NCI-H1105 (cell line): ENCODE measurements at places on chromosomes 7 and 10.

DNA sequence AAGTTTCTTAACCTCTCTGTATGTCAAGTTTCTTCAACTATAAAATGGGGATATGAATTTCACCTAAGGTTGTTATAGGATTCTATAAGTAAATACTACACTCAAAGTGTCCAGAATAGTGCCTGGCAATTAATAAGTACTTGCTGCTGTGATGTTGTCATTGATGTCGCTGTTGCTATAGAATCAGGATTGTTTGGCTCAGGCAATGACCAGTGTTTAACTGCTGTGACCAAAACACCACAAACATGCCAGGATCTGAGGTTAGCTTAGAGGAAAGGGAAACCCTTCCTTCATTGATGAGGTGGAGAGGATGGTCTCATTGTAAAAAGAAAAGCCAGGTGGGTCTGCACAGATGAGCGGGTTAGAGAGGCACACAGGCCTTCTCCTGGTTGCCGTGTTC, 223.1 kb upstream of the INHBA start:
- DNase-seq, result no peak

DNA sequence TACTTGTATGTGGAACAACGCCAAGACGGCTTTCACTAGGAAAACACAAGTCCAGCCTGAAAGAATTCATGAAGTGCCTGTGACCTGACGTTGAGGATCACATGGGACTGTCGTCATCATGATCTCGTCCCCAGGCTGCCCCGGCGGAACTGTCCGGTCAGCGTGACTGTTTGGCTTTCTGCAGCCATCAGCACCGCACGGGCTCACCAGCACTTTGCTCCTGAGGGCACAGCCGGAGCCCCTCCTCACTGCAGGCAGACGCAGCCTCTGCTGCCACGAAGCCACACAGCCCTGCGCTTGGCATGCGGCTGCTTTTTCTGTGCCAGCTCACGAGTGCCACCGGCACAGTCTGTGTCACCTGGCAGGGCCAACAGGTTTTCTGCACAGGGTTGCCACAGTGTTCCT, 9.4 kb upstream of the GET4 start:
- DNase-seq, result no peak

- no peak for DNase-seq
These were observed 51.5 kb downstream of the CRPPA start for GRCh38 chr7:16369855-16370254.

GRCh38 chr7:100895956-100896731, 456 bp upstream of the ACHE start:
- peak; percentile 52 for DNase-seq

- no peak for DNase-seq
These were observed 3.8 kb upstream of the TRIM56 start for GRCh38 chr7:101081432-101081831.

DNA sequence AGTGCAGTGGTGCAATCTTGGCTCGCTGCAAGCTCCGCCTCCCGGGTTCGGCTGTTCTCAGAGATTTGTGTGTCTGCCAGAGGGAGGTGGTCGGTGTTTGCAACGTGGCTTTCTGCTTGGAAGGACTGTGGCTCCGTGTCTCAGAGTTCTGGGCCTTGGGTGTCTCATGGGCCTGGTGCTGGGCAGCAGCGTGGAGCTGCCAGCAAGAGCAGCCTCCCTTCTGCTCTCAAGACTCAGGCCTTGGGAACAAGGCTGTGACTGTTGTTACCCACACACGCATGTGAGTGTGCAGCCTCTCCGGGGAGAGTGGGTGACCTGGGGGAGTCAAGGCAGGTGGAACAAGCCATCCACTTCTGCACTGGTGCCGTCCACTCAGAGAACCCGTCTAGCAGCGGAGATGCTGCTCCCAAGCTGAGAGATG, 52.0 kb downstream of the VIPR2 start:
- DNase-seq, result no peak

GRCh38 chr7:37366445-37366844, 82.2 kb downstream of the ELMO1 start:
- DNase-seq, result no peak

- no peak for DNase-seq
These were observed 29.2 kb upstream of the CACUL1 start for GRCh38 chr10:118783776-118784545.

- no peak for DNase-seq
These were observed 12.2 kb downstream of the PRKCQ start for GRCh38 chr10:6567884-6568283.

DNA sequence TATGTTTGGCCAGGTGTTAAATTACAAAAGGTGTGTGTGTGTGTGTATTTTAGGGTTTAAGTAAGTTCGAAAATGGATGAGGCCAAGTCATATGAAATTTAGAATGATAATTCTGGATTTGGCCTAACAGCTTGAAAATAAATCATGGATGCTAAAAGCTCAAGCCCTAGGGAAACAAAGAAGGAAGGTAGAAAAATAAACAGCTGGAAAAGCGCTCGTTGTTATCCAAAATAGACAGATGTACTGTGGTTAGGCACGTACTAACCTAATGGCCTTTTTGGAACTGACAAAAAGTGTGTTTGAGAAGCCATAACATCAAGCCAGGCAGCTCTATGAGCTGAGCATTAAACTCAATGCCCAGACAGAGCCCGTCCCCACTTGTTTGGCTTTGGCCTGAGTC, 17.5 kb upstream of the PALS2 start:
- no peak for DNase-seq

- no peak for DNase-seq
These were observed 566 bp downstream of the ZNF789 start for GRCh38 chr7:99473315-99473596.

- DNase-seq, result no peak
These were observed 23.8 kb downstream of the CYTH3 start for GRCh38 chr7:6248581-6248980.

- no peak for DNase-seq
These were observed 117.7 kb upstream of the TNRC18 start for GRCh38 chr7:5541087-5541992.

- no peak for DNase-seq
These were observed 8.9 kb upstream of the DYNC2I1 start for GRCh38 chr7:158847451-158847866.

DNA sequence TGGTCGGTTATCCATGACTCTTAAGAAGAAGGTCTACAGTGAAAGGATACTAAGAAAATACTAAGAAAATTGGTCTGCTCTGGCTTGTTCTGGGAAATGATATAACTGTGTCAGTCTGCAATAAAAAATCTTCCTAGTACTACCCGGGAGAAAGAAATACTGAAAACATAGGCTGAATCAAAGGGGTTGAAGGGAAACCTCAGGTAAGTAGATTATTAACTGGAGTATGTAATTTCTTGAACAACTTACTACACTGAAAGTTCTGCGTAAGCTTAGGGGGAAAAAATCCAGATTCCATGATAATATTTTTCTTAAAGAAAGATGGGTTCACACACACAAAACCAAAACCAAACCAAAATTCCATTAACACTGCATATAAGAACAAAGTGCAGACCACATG, 143.3 kb downstream of the KMT2E start:
- DNase-seq, result no peak

- DNase-seq, result no peak
These were observed 1238.9 kb downstream of the XPNPEP1 start for GRCh38 chr10:108684431-108684830.

- DNase-seq, result no peak
These were observed 81.7 kb downstream of the RNF216 start for GRCh38 chr7:5699467-5700384.

- DNase-seq, result no peak
These were observed 990.3 kb upstream of the ZNF722 start for GRCh38 chr7:63008366-63008765.

DNA sequence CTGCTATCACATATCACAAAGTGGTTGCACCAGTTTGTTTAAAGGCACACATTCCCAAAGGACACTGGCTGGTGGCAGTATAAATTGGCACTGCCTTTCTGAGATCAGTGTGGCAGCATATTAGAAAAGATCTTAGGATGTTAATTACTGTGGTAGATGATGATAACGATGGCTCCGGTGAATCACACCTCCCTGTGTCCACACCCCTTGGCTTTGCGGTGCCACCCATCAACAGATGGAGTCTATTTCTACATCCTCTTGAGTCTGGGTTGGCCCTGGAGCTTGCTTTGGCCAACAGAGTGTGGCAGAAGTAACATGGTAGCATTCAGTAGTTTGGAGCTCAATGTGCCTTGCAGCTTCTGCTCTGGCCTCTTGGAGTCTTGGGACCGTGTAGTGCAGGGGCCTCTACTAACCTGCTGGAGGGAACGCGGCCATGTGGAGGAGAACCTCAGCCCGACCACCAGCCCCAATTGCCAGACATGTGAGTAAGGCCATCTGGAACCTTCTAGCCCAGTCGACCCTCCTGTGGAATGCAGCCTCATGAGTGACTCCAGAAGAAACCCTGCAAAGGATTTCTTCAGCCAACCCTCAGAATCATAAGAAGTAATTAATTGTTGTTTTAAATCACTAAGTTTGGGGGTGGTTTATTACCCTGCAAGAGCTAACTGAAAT, 27.2 kb upstream of the PLEKHA1 start:
- no peak for DNase-seq

- no peak for DNase-seq
These were observed 184.4 kb downstream of the MDFIC start for GRCh38 chr7:115106316-115106715.

- DNase-seq, result no peak
These were observed 22.1 kb downstream of the HSPA12A start for GRCh38 chr10:116720241-116720643.

DNA sequence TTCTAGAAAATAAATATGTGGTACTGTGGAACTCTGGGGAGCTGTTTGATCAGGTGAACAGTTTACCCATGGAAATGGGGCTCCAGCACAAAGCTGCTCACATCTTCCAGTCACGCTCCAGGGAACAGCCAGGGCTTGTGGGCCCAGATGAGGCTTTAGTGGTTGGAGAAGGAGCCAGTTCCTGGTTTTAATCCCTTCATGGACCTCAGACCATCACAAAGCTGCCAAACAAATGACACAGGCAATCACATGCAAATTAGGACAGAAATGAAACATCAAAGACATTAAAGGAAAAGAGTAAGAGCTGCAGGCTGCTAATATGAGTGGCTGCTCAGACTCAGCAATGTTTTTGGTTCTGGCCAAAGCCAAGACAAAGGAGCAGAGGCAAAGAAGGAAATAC, 2.2 kb upstream of the ATP6V0E2 start:
- no peak for DNase-seq

- DNase-seq, result no peak
These were observed 17.9 kb downstream of the ADCYAP1R1 start for GRCh38 chr7:31069860-31070555.

GRCh38 chr10:86943316-86944030, 13.9 kb downstream of the MMRN2 start:
- no peak for DNase-seq

- DNase-seq, result no peak
These were observed 47.8 kb downstream of the PROSER2 start for GRCh38 chr10:11870900-11871400.

DNA sequence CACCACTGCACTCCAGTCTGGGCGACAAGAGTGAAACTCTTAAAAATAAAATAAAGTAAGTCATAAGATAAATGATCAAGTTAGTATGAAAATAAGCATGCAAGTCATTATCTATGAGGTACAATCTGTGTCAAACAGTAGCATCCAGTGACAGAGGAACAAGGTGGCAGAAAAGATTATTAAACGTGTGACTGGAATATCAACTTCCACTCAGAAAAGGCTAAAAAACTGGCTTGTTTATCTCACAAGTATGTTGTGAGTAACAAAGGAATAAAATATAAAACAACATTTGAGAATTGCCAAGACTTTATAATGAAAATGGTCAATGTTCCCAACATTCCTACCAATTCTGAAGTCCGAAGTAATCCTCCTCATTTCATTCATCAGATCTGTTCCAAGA, 30.3 kb downstream of the ITGB1 start:
- no peak for DNase-seq

- no peak for DNase-seq
These were observed 570.2 kb downstream of the PHTF2 start for GRCh38 chr7:78368771-78369170.

DNA sequence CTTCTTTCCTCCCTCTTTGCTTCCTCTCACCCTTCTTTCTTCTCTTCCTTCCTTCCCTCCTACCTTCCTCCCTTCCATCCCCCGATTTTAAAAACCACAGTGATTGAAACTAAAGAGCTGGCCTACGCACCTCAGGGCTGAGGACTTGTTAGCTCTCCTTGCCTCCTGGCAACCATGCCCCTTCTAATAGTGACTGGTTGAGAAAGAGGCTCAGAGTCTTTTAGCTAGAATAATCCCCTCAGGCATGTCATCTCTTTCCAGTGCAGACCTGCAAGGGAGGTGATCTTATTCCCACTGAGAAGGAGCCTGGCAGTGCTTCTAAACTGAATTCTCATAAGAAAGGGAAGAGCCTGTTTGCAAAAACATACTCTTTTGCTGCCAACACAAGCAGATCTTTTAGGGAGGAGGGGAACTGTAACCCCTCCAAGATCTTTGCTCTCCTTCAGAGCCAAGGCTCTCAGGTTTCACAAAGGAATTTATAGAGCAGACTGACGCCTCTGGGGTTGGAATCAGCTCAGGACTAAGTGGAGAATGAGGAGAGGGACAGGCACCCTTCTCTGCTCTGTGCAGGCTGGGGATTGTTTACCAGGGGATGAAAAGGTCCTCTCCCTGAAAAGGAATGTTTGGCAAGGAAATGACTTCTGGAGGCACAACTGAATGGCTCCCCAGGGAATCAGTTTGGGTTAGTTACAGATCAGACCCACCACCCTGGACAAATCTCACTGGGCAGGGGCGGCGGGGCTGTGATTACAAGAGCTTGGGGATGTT, 9.4 kb upstream of the ANKRD1 start:
- no peak for DNase-seq

GRCh38 chr7:73518470-73518869, 3.6 kb downstream of the BAZ1B start:
- DNase-seq, result no peak

GRCh38 chr10:122172361-122173008, 98.6 kb upstream of the BTBD16 start:
- no peak for DNase-seq

DNA sequence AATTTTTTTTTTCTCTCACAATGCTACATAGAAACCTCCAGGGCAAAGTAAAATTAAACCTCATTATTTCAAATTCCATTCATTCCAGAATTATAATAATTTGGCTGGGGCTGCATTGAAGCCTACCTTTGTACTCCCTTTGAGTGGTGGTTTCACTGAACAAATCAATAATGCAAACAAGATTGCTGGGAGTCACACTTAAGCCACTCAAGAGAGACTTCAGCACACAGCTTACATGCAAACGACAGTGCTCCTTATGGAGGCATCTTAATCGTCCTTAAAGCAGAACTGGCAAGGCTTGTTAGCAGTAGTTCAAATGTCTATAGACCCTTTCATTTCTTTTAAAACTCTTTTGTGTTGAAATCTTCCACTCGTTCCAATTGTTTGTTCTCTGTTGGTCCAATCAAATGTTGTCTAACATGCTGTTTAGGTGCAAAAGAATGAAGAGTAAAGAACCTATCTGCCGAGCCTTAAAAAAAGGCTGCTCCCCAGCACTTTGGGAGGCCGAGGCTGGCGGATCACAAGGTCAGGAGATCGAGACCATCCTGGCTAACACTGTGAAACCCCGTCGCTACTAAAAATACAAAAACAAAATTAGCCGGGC, 294.9 kb downstream of the FGFR2 start:
- no peak for DNase-seq

- no peak for DNase-seq
These were observed 150.6 kb upstream of the STEAP4 start for GRCh38 chr7:88457320-88457719.

- no peak for DNase-seq
These were observed 7.7 kb downstream of the CASP2 start for GRCh38 chr7:143295870-143296269.
